ENCODE measurements at places on chromosomes 6 and 20. TPM values are rescaled to one million over a fixed set of nuclear protein-coding genes. Genes with fewer than 3 reads are reported as not detected.

MAS1 gene
- 0.03 TPM for total RNA-seq

CUL9 gene
- total RNA-seq, result 15.6 TPM

DNA sequence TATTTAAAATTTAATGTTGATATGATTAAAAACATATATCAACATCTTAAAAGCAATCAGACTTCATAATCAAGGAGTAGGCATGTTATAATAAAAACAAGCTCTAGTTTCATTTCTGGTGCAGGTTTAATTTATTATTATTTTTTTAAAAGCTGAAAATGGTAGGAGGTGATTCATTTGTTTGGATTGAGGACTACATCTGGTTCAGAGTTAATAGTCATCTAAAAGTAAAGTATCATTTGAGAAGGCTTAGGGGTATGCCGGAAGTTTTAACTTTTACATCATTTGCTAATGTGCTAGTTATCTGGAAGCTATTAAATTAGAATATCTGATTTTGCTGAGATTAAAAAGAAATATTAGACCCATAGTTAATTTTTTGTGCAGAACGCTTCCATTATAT is 169.5 kb upstream of the LAMA2 start:
- DNase-seq, result no peak

- DNase-seq, result peak; percentile 83
Measured at GRCh38 chr6:11381801-11382513, 149.5 kb upstream of the NEDD9 start.

SLC13A3 gene
- total RNA-seq, result 0.57 TPM

NOX3 gene
- total RNA-seq, result not detected

Measured in cardiac septum (tissue), 1 donor.